Activated naive CD8-positive, alpha-beta T cell treated with anti-CD3 and anti-CD28 coated beads for 36 hours (primary cell): ENCODE measurements at places on chromosomes 13 and 19. TPM values are rescaled to one million over a fixed set of nuclear protein-coding genes. Genes with fewer than 3 reads are reported as not detected.

DNA sequence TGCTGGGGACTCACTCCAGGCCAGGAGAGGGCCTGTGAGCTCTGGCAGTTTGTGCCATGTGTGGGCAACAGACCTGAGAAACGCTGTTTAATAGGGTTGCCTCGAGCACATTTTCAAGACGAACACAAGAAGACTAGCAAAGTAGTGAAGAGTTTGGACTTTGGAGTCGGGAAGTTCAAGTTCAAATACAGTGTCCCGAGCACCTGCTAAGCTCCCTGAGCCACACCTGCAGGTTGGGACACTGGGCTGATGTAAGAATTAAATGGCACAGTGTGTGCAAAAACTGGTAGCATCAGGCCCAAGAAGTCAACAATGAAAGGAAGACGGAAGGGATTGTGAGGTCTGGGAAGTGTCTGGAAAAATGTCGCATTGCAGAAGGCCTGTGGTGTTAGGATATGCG, 112.8 kb upstream of the PABPC3 start:
- DNase-seq, result no peak
- H3K36me3 ChIP-seq, result no peaks in the 10 kb centered on the region

DNA sequence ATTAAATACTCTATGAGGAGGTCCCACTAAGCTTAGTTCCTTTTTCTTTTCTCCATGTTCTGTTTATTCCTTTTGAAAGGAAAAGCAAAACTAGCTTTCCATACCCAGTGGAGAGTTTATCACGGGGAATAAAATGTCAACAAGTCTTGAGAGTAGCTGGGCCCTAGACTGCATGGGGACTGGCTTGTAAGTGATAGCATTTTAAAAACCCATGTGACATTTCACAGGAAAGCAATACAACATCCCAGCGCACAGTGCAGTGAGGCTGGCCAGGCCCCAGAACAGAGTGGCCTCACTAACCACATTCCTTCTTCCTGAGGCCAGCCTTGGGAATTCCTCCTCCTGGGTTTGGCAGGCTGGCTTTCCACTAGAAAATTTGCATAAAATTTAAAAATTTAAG, 149.8 kb downstream of the DLEU7 start:
- H3K27ac ChIP-seq, result no peak overlapping the region
- DNase-seq, result no peak
- no peaks in the 10 kb centered on the region for H3K4me1 ChIP-seq

DNA sequence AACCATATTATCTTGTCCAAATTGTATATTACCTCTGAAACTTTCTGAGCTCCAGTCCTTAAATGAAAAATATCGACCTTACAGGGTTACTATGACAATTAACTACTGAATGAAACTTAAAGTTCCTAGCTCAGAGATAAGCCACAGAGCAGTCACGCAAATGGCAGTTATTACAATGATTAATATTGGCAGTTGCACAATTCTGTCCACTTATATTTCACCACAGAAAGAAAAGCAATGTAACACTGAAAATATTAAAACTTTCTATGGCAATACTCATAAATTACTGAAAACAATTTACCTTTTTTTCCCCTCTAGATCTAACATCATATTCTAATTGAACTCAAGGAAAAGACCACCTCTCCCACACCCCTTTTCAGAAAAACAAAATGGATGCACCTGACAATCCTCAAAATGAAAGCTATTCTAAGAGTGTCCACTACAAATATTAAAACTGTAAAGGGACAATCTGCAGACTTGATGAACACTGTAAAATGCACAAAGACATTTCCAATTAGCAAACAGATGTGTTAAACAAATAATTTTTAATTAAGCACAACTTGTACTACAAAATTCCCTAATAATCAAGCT, 14.6 kb downstream of the LNX2 start:
- H3K36me3 ChIP-seq, result peaks cover 3% of the 10 kb centered on the region
- no peaks in the 10 kb centered on the region for H3K27me3 ChIP-seq
- no peak overlapping the region for H3K27ac ChIP-seq
- peaks cover 21% of the 10 kb centered on the region for H3K4me1 ChIP-seq
- no peak for DNase-seq

GRCh38 chr13:101567841-101568240, 115.4 kb downstream of the ITGBL1 start:
- H3K27me3 ChIP-seq, result no peaks in the 10 kb centered on the region
- peaks cover under 1% of the 10 kb centered on the region for H3K4me1 ChIP-seq
- H3K36me3 ChIP-seq, result no peaks in the 10 kb centered on the region
- H3K4me3 ChIP-seq, result no peak overlapping the region
- no peak overlapping the region for H3K27ac ChIP-seq

- H3K4me1 ChIP-seq, result peaks cover 3% of the 10 kb centered on the region
- no peak overlapping the region for H3K27ac ChIP-seq
- H3K36me3 ChIP-seq, result no peaks in the 10 kb centered on the region
- H3K27me3 ChIP-seq, result peaks cover 16% of the 10 kb centered on the region
- no peak for DNase-seq
Measured at GRCh38 chr13:44929692-44930091, 59.6 kb downstream of the NUFIP1 start.

- H3K27ac ChIP-seq, result no peak overlapping the region
- no peak overlapping the region for H3K4me3 ChIP-seq
- H3K27me3 ChIP-seq, result no peaks in the 10 kb centered on the region
- no peaks in the 10 kb centered on the region for H3K4me1 ChIP-seq
Measured at GRCh38 chr19:11781295-11782057, 14.7 kb downstream of the ZNF441 start.

GRCh38 chr19:44988896-44989556, 12.2 kb upstream of the RELB start:
- peak; percentile 61 for DNase-seq
- no peak overlapping the region for H3K27ac ChIP-seq
- H3K4me3 ChIP-seq, result no peak overlapping the region
- H3K4me1 ChIP-seq, result no peaks in the 10 kb centered on the region

GRCh38 chr13:78096221-78096620, 177.6 kb upstream of the EDNRB start:
- peaks cover 11% of the 10 kb centered on the region for H3K27me3 ChIP-seq
- DNase-seq, result no peak
- H3K4me3 ChIP-seq, result no peak overlapping the region
- H3K4me1 ChIP-seq, result no peaks in the 10 kb centered on the region
- no peak overlapping the region for H3K27ac ChIP-seq

DNA sequence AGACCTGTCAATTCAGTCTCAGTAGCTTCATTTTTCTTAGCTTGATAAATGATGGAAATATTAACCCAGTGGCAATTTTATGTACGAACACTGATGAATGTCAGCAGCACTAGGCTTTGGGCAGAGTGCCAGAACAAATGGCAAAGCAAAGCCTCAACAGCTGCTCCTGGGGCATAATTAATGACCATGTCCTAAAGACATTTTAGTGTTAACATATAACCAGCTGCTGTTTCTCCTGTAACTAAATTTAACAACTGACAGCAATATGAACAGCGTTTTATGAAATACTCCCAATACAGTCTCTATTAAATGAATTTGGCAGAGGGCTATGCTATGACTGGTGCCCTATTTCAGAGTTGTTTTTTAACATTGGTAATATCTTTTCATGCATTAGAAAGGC, 47.1 kb downstream of the ZNF568 start:
- peaks cover 44% of the 10 kb centered on the region for H3K36me3 ChIP-seq
- H3K27ac ChIP-seq, result no peak overlapping the region
- H3K4me3 ChIP-seq, result no peak overlapping the region
- no peak for DNase-seq

DNA sequence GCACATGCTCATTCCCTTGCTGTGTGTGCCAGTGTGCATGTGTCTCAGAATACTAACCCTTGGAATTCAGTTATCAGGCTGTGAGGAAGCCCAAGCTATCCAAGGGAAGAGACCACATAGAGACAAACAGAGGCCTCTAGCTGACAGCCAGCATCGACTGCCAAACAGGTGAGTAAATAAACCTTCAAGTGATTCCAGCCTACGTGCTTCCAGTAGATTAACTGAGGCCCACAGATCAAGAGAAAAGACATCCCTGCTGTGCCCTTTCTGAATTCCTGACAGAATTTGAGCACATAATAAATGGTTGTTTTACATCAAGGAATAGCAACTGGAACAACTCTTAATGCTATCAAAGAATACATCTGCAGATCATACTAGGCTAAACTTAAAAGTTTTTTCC, 17.5 kb downstream of the ZC3H13 start:
- no peak overlapping the region for H3K4me3 ChIP-seq
- DNase-seq, result no peak
- H3K27ac ChIP-seq, result no peak overlapping the region
- no peaks in the 10 kb centered on the region for H3K27me3 ChIP-seq
- H3K36me3 ChIP-seq, result peaks cover 63% of the 10 kb centered on the region

GRCh38 chr13:29886446-29886845, 36.0 kb upstream of the UBL3 start:
- H3K27me3 ChIP-seq, result no peaks in the 10 kb centered on the region
- H3K4me3 ChIP-seq, result no peak overlapping the region
- no peaks in the 10 kb centered on the region for H3K36me3 ChIP-seq
- peak overlapping the region; percentile 68 for H3K27ac ChIP-seq

DNA sequence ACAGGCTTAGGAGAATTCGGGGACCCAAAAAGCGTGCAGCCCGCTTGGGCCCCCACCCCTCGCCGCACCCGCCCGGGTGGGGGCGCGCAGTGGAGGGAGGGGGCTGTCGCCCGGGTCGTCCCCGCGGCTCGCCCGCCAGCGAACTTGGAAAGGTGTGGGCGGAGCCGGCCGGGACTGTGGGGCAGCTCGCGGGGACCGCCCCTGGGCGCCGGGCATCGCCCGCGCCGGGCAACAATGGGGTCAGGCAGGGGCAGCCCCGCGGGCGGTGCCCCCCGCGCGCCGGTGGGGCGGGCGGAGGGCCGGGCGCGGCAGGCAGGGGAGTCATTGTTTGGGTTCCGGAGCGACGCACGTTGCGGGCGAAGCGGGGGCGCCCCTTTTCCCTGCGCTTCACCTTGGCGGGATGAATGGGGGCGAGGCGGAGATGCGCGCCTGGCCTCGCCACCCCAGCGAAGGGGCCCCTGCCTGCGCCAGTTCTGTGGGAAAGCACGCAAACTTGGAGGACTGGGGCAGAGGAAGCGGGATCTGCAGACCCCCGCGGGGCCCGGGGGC, 647 bp upstream of the KLF12 start:
- peak; percentile 80 for DNase-seq
- H3K4me3 ChIP-seq, result no peak overlapping the region
- H3K36me3 ChIP-seq, result peaks cover 5% of the 10 kb centered on the region
- H3K27ac ChIP-seq, result peak overlapping the region; percentile 86
- H3K4me1 ChIP-seq, result peaks cover 24% of the 10 kb centered on the region
- no peaks in the 10 kb centered on the region for H3K27me3 ChIP-seq

GRCh38 chr19:33168528-33168927, 25.6 kb upstream of the LRP3 start:
- no peaks in the 10 kb centered on the region for H3K27me3 ChIP-seq

GRCh38 chr19:36527873-36528193, 238 bp downstream of the ZNF260 start:
- peaks cover 74% of the 10 kb centered on the region for H3K36me3 ChIP-seq
- H3K4me1 ChIP-seq, result peaks cover 18% of the 10 kb centered on the region
- H3K27ac ChIP-seq, result peak overlapping the region; percentile 97

GRCh38 chr13:31436478-31436877, 236.7 kb downstream of the B3GLCT start:
- H3K4me1 ChIP-seq, result no peaks in the 10 kb centered on the region
- H3K27me3 ChIP-seq, result peaks cover under 1% of the 10 kb centered on the region
- no peaks in the 10 kb centered on the region for H3K36me3 ChIP-seq
- no peak overlapping the region for H3K27ac ChIP-seq
- H3K4me3 ChIP-seq, result no peak overlapping the region

DNA sequence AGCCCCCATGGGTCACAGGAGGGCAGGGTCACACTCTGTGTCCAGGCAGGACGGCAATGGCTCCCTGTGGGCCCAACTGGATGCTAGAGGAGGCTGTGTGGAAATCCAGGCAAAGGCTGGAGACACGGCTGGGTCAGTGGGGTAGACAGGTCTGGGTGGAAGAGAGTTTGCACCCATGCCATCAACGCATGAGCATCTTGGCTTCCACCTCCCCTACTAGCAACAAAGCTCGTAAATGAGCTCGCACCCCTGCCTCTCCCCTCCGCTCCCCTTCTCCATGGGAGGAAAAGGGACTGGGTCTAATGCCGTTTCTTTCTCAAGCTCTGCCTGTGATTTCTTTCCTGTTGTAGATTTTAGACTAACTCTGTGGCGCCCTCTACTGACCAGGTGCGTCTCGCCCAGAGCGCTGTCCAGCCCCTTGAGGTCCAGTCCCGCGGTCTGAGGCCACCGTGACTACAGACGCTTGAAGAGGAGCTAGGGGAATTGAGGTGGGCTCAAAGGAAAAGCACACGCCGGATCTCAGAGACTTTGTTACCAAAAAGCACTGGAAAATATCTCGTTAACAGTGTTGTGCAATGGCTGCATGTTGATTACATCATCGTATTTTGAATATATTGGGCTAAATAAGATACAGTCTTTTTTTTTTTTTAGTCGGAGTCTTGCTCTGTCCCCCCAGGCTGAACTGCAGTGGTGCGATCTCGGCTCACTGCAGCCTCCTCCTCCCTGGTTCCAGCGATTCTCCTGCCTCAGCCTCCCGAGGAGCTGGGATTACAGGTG, 50.7 kb upstream of the USP29 start:
- H3K36me3 ChIP-seq, result peaks cover 1% of the 10 kb centered on the region
- DNase-seq, result no peak
- no peak overlapping the region for H3K27ac ChIP-seq
- no peaks in the 10 kb centered on the region for H3K4me1 ChIP-seq

DNA sequence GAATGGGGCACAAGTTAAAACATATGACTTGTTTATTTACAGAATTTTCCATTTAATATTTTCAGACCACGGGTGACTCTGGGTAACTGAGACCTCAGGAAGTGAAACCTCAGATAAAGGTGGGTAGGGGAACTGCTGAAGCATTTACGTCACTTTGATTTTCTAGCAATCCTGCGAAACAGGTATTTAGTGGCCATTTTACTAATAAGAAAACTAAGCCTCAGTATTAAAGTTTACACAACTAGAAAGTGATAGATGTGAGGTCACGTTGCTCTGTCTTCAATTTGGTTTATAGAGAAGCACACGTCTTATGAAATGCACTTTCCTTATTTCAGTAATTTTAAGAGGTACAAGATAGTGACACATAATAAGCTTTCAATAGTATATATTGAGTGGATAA, 402.8 kb downstream of the FGF9 start:
- H3K27ac ChIP-seq, result peak overlapping the region; percentile 82
- H3K27me3 ChIP-seq, result no peaks in the 10 kb centered on the region
- no peak for DNase-seq
- H3K4me1 ChIP-seq, result peaks cover 44% of the 10 kb centered on the region

GRCh38 chr13:53121131-53121773, 92.6 kb downstream of the OLFM4 start:
- no peaks in the 10 kb centered on the region for H3K27me3 ChIP-seq
- no peaks in the 10 kb centered on the region for H3K4me1 ChIP-seq
- H3K4me3 ChIP-seq, result no peak overlapping the region
- no peak overlapping the region for H3K27ac ChIP-seq
- DNase-seq, result no peak

GRCh38 chr13:89212186-89212585, 1541.0 kb downstream of the SLITRK5 start:
- DNase-seq, result no peak
- H3K4me1 ChIP-seq, result no peaks in the 10 kb centered on the region
- no peak overlapping the region for H3K4me3 ChIP-seq
- H3K36me3 ChIP-seq, result no peaks in the 10 kb centered on the region
- no peak overlapping the region for H3K27ac ChIP-seq

The HSPB6 gene
- total RNA-seq, result 0.78 TPM

The PRODH2 gene
- total RNA-seq, result not detected

The PCDH9 gene
- 0.20 TPM for total RNA-seq

The KLK1 gene
- total RNA-seq, result 0.60 TPM

The EXOC3L2 gene
- total RNA-seq, result not detected

The NPAS1 gene
- 0.91 TPM for total RNA-seq

The FUT2 gene
- total RNA-seq, result not detected

The SH2D3A gene
- 25.7 TPM for total RNA-seq

The IRGC gene
- total RNA-seq, result not detected

The DACH1 gene
- total RNA-seq, result not detected

The IGFL3 gene
- not detected for total RNA-seq

The NLRP11 gene
- 0.19 TPM for total RNA-seq

The LIG4 gene
- total RNA-seq, result 9.1 TPM

The CGB3 gene
- total RNA-seq, result not detected
